HCT116 (cell line): ENCODE measurements at places on chromosomes 11 and 22.

DNA sequence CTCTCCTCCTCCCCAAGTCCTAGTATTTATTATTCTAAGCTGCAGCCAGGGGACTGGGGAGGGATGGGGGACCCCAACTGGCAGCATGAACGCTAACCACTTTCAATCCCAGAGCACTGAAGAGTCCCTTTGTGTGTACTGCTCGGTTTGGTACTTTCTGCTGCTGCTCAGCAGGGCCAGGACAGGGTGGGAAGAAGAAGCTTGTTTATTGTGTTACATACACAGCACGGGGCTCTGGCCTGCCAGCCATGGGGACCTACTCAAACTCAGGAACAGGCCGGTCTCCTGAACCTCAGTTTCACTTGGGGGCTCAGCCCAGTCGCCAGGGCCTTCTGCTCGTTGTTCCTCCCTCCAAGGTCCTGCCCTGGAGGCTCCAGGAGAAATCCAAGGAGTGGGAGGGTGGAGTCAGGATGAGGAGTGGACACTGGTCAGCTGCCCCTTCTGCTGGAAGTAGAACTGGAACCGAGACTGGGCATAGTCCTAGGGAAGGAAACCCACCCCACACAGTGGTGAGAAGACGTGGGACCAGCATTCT, 616 bp upstream of the CPT1B start:
- DNase-seq: no peak

- DNase-seq: no peak
Measured at GRCh38 chr11:33582636-33583325, 117.8 kb downstream of the C11orf91 start.

DNA sequence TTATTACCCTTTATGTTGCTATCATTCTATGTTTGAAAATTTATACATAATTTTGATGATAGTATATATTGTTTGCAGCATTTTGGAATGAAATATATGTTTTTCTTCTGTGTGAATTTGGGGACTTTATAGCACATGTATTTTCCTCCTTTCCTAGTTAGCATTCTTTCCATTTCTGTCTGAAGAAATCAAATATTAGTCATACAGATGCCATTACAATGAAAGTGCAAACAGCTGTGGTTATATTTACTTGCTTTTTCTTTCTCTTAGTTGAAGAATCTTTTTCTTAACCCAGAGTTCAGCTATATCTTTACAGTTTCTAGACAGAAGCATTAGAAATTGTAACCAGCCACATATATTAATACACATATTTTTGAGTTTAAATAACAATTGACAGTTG, 753.1 kb upstream of the ARHGAP42 start:
- no peak for DNase-seq

- no peak for DNase-seq
Measured at GRCh38 chr22:31143038-31143437, 2.7 kb upstream of the PLA2G3 start.

DNA sequence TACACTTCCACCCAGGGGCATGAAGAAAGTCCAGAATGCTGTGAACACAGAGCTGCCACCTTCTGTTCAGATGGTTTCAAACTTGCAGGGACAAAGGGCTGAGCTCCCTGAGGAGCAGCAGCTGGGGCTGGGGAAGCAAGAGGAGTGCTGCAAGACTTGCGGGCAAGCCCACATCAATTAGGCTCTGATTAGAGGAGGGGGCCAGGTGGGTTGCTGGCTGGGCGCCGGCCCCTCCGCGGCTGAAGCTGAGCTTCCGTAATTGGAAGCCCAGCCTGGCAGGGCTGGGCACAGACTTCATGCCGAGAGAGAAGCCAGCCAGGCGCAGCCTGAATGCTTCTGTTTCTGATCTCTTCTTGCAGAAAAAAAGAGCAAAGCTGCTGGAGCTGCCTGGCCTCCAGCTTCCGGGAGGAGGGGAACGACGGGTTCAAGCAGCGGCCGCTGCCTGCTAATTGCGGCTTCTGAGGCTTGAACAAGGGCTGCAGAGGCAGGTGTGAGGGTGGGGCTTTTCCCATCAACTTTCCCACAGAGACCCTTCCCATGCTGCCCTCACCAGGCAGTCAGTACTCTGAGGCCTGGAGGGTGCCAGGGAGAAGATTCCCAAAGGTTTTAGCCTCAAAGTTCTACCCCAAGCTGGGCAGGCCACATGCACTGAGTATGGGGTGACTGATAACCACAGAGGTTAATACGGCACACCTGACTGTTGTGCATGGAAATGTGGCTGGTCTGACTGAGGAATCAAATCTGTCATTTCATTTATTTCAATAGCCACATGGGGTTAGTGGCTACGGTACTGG, 91.1 kb upstream of the LMO1 start:
- no peak for DNase-seq

DNA sequence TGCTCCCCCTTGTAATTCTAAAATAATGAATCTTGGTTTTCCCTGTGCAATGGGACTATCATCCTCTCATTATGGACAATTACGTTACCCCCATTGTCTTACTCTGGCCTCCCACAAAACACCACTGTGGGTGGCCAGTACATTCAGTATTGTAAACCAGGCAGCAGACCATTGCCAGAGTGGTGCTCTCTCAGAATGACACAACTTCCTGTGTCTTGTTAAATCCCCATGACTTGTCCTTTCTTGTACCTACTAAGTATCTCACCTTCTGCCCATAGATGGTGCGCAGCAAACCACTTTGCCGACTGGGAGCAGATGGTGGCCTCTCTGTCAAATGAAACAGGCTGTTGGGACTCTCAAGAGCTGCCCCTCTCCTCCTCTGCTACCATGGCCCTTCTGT, 287.1 kb upstream of the RAG2 start:
- no peak for DNase-seq

- no peak for DNase-seq
Measured at GRCh38 chr22:31346733-31347250, 646 bp upstream of the PATZ1 start.
